AML-193 (cell line): ENCODE measurements at places on chromosomes 1 and 21.

- DNase-seq = no peak
Observed at GRCh38 chr1:22224091-22224490, 81.2 kb upstream of the WNT4 start.

GRCh38 chr1:194975913-194976312, 1632.3 kb downstream of the KCNT2 start:
- DNase-seq = no peak

- DNase-seq = no peak
Observed at GRCh38 chr1:29043274-29043965, 80.3 kb downstream of the TMEM200B start.

DNA sequence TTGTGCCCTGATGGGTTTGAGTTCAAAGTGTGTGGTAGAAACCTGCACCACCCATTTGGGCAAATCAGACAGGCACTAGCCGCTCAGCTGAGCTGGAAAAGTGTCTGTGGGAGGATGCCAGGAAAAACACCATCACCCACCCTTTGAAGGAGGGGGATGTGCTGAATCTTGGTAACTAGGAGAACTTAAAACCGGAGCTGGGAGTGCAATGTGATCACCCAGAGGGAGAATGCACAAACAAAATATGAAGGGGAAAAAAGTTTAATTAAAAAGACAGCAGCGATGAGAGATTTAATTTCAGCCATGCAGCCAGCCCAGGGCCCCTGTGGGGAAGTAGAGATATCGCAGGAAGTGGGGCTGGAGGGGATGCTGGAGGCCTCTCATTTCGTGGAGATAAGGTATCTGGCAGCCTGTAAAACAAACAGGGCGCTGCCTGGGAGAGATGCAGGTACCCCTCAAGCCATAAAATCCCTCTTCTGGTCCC, 86.8 kb upstream of the BCAR3 start:
- DNase-seq = no peak

GRCh38 chr1:100265562-100265930, 470 bp upstream of the RTCA start:
- peak; percentile 57 for DNase-seq

- no peak for DNase-seq
Observed at GRCh38 chr21:35479529-35479928, 430.4 kb upstream of the RUNX1 start.

DNA sequence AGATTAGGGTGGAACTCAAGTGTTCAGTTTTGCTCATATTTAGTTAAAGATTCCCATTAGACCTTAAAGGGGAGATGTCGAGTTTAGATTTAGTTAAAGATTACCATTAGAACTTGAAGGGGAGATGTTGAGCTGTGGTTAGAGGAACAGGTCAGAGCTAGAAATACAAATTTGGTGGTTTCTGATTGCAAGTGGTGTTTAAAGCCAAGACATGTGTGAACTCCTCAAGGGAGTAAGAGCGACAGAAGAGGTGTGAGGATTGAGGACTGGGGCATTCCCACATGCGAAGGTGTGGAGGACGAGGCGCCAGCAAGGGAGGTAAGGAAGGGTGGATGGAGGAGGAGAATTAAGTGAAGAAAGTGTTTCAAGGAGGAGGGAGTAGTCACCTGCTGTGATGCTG, 168.6 kb downstream of the IER5 start:
- no peak for DNase-seq

- DNase-seq = no peak
Observed at GRCh38 chr1:215895276-215895675, 328.2 kb downstream of the KCTD3 start.

DNA sequence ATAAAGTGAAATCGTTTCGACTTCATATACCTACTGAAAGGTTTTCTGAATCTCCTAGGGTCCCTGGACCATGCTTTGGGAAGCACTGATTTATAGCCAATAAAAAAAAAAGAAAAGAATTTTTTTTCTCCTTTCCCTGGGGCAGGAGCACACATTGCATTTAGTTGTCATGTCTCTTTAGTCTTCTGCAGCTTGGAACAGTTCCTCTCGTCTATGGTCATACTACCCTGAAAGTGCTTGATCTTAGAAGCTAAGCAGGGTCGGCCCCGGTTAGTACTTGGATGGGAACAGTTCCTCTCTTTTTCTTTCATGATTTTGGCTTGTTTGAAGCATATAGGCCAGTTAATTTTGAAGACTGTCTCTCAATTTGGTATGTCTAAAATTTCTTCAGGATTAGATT, 3.7 kb upstream of the SERPINC1 start:
- DNase-seq = no peak

DNA sequence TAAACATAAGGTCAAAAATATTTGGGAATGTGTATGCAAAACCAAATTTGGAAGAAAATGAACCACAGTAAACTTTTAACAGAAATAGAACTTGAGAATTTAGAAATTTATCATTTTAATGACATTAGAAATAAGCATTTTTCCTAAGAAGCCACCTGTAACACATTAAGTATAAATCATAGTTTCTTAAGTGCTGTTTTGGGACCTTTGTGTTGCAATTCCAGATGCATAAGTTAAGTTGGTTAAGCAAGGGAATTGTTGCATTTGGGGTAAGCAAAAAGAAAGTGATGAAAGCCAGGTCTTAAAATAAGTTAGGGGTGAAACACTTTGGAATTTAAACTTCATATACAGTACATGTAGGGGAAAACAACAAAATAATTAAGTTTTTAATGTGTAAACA, 49.8 kb downstream of the CDKN2C start:
- no peak for DNase-seq

GRCh38 chr1:80023358-80023757, 1016.8 kb upstream of the ADGRL4 start:
- no peak for DNase-seq

DNA sequence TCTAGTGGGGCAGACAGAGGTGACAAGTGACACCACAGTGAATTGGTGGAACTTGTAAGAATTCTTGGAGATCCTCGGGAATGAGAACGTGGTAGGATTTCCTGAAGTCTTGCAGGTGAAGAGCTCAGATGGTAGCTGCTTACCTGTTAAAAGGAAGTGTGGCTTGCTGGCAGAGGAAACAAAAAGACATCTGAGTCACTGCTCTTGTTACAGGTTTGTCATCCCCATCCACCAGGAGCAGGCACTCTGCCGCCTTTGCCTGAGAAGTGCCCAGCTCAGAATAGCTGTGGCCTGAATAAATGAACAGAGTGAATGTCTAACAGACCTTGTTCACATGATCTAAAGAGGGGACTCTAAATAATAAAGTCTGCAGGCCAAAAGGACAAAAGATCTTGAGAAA, 12.3 kb upstream of the ZSCAN20 start:
- DNase-seq = no peak

- no peak for DNase-seq
Observed at GRCh38 chr1:93102142-93102541, 23.1 kb downstream of the MTF2 start.

DNA sequence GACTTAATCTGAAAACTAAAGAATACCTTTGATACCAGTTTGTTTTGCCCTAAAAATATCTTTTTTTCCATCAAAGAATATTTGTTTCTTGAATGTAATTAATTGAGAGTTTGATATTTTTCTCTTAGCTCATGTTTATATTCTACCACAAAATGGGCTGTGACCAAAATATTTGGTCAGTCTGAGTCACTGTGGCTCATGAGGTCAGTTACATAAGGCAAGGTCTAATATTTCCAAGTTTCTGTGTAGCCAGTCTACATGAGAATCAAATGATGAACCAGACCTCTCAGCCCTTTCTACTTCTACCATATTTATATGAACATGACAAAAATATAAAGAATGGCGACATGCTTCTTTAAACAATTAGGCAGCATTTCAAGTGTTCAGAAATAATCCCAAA, 83.0 kb upstream of the IVNS1ABP start:
- peak; percentile 10 for DNase-seq
